Aorta (tissue), 5 donors: ENCODE measurements at places on chromosomes 12 and 14. TPM values are rescaled to one million over a fixed set of nuclear protein-coding genes. Genes with fewer than 3 reads are reported as not detected.

- DNase-seq: no peak
These were observed 48.9 kb upstream of the POC1B start for GRCh38 chr12:89574736-89575208.

GRCh38 chr12:71536279-71536938 lies 96.8 kb downstream of the LGR5 start:
- DNase-seq: no peak

- DNase-seq: no peak
These were observed 553.2 kb downstream of the VRK1 start for GRCh38 chr14:97350415-97350814.

DNA sequence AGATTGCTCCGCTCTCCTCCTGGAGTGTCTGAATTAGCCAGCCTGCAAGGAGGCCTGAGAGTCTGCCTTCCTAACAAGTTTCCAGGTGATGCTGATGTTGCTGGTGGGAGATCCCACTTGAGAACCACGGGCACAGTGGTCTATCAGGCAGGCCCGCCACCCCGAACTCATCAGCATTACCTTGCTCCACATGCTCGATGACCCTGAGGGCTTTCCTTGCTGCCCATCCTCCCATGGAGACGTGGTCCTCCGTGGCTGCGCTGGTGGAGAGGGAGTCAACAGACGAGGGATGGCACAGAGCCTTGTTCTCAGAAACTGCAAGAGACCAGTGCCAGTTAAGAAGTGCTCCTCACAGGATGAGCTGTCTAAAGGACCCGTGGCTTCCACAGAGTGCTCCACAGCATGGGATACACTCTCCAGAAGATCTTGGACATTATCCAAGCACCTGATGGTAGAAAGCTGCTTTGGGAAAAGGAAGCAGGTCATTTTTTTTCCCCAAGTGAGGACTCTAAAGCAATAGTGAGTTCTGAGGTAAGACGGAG lies 18.3 kb downstream of the HAL start:
- DNase-seq: no peak

DNA sequence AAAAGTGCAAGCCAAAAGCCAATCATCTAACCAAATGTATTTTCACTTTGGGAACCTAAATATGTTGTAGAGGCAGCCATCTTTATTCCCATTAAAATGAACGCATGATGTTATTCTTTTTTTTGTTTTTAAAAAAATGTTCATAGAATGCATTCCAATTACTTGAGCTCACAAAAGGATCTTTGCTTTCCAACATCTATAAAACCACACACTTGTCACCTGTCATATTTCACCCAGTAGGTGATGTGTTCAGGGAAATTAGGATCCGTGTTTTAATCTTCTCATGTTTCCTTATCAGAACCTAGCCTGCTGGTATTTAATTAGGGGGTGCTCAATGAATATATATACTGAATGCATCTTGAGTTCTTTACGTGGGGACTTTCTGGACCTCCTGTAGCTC lies 13.6 kb downstream of the TTC8 start:
- no peak for DNase-seq

The KRT5 gene
- not detected for total RNA-seq

The FGF6 gene
- not detected for total RNA-seq
